Ammon's horn (tissue), 1 donor: ENCODE measurements at places on chromosomes 7 and 10.
A peak's percentile ranks its signal among the peaks of the same experiment; 100 is the strongest.

GRCh38 chr10:69629897-69630650 lies at the start of gene FAM241B:
Gene FAM241B (plus strand): TSS chr10:69630247. CDS start chr10:69631744, 1,497 bp downstream.
- no peak for DNase-seq

- no peak for DNase-seq
Observed at GRCh38 chr7:48102530-48102929, 13.5 kb downstream of the UPP1 start.

- DNase-seq, result peak; percentile 75
Observed at GRCh38 chr10:9209105-9209798, 1154.8 kb downstream of the GATA3 start.

- no peak for DNase-seq
Observed at GRCh38 chr7:139297795-139298194, 43.3 kb upstream of the FMC1 start.

DNA sequence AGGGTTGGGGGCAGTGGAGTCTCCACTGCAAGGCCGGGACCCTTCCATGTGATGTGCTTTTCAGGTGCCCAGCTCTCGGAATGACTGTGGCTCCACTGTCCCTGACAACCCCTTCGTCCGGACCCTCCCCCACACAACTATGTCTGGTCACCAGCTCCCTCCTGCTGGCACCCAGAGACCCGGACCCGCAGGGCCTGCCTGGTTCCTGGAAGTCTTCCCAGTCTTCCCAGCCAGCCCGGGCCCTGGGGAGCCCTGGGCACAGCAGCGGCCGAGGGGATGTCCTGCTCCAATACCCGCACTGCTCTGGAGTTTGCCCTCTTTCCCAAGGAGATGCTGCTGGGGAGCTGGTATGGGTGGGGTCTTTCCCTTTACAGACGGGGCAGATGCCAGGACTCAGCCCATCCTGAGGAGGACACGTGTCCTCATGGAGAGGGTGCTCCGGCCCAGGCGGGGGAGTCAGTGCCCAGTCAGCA lies 5.5 kb downstream of the ATP6V0E2 start:
- no peak for DNase-seq

GRCh38 chr7:7790041-7790741 lies 71.8 kb upstream of the RPA3 start:
- no peak for DNase-seq

DNA sequence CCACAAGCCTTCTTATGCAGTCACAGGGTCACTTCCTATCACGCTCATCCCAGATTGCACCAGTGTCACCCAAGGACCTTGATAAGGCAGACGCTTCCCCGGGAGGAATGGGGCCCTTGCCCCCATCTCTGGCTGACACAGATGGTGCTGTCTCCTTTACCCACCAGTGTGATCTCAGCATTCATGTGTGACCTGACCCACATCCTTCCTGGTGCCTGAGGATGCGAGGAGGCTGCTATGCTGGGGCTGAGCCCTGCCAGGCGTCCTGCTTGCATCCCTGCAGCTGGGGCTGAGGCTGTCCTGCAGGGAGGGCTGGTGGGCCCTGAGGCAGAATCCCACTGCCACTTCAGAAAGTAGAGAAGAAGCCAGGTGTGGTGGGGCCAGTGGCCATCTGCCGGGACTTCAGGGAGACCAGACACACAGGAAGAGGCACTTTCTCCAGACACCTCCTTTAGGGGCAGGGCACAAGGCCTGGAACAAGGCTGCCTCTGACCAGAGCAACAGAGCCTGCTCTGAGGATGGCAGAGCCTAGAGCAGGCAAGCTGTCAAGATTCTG lies 35.3 kb downstream of the RASGEF1A start:
- DNase-seq, result no peak

DNA sequence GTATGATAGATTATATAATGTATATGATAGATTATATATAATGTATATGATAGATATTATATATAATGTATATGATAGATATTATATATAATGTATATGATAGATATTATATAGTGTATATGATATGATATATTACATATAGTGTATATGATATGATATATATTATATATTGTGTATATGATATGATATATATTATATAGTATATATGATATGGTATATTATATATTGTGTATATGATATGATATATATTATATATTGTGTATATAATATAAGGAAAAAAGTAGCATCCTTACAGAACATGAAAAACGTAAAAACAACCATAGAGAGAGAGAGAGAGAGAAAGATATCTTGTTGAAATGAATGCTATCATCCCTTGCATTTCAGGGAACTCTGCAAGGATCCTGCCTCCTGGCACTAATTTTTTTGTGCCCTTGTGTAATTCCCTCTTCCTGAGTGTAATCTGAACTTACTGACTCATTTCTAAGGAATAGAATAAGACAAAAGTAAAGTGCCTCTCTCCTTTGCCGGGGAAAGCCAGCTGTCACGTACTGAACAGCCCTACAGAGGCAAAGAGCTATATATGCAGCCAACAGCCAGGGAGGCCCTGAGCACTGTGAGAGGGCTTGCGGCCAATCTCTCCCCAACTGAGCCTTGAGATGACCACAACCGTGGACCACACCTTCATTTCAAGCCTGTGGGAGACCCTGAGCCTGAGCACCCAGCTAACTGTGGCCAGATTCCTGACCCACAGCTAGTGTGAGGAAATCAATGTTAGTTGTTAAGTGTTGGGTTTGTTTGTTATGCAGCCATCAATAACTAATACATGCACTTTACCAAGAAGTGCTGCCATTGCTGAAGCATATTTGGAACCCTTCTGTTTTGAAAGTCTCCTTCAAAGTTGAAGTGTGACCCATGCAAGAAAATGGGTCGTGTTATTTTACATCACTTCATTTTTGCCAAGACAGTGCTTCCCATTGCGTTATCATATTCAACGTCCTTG lies 61.1 kb upstream of the EZH2 start:
- no peak for DNase-seq

GRCh38 chr7:68682910-68683309 lies 915.4 kb upstream of the AUTS2 start:
- no peak for DNase-seq

GRCh38 chr7:88500131-88500530 lies 193.4 kb upstream of the STEAP4 start:
- DNase-seq, result no peak

DNA sequence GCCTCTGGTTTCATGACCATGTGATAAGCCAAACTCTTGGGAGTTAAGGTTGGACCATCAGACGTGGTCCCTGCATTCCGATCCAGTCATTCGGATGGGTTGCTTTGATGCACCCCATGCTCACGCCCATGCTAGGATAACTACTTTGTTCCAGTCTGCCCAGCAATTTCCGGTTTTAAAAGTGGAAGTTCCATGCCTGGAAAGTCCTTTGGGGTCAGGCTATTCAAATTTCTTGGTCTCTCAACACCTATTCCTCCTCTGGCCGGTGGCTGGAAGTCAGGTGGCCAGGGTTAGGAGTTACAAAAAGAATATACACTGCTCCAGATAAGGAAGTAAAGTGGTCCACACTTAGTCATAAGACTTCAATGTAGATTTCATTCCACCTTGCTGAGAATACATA lies 37.7 kb upstream of the HABP2 start:
- DNase-seq, result no peak

- DNase-seq, result no peak
Observed at GRCh38 chr7:81960026-81960425, 190.2 kb upstream of the HGF start.

DNA sequence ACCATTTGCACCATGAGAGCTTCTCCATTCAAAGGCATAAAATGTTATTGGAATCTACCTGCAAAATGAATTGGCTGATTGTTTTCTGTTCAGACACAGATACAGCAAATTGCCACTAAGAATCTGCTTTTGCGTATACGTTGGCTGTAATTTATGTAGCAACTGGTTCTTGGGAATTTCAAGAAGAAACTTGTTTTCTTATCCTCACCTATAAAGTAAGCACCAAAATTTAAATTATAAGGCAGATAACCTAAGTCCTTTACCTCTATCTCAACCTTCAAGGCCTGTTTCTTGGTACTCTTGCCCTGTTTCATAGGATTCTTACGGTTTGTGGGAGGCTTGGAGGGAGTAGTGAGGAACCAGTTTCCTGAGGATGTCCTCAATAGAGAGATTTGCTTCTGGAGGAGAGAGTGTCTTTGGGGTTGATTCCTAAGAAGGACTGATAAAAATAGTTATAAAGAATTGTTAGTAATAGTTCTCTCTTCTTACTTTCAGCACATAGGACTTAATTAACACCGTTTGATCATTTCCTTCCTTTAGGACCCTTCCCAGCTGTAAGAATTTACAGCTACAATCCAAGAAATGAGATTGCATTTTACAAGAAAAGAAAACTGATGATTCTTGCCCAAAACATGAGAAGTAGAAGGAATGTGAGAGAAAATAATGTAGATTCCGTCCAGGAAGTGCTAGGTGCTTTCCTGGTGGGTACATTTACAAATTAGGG lies 2.0 kb downstream of the STAMBPL1 start:
- DNase-seq, result no peak

- DNase-seq, result no peak
Observed at GRCh38 chr7:147078312-147078711, 961.7 kb downstream of the CNTNAP2 start.

GRCh38 chr10:32384171-32384570 lies 37.2 kb upstream of the EPC1 start:
- DNase-seq, result no peak

- DNase-seq, result no peak
Observed at GRCh38 chr7:83517035-83517700, 131.8 kb downstream of the SEMA3E start.

- no peak for DNase-seq
Observed at GRCh38 chr7:47714669-47715607, 133.0 kb upstream of the TNS3 start.

- no peak for DNase-seq
Observed at GRCh38 chr10:43076876-43077420, at the start of gene RET. Gene RET (plus strand): TSS chr10:43077069. CDS start chr10:43077259, 190 bp downstream.

- no peak for DNase-seq
Observed at GRCh38 chr7:44673771-44674170, 67.3 kb downstream of the OGDH start.

DNA sequence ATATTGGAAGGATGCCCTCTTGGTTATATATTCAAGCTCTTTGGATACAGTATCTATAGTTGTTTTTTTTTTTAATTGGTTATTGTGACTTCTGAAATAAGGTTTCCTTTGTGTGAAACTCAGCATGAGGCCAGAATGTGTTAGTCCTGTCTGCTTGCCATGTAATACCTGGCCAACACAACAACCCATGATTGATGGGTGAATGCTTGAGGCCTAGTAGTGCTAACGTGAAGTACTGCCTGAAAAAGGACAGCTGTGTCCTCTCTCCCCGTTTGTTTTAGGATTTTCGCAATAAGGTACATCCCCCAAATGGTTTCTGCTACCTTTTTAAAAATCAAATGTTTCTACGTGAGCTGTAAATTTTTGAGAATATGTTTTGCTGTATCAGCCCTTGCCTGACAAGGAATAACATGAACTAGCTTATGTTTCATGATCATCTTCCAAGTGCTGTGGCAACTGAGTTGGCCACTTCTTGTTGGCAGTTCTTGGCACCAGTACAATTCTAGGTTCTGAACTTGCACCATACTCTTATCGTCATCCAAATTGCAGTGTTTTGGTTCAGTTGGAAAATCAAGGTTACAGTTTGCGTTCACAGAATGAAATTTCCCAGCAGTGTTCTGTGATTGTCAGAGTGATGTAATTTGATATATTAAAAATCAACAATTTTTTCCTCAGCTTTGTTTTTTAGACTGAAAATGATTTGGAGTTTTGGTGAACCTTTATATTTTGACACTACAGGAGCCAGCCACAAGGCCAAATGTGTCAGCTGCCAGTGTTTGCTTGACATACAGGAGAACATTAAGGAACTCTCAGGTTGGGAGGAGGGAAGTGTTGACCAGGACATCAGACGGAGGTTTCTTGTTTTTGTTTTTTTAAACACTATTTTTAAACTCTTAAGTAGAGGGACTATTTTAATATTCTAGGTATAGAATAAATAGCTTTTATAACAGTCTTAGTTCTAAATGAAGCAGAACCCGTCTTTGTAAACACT lies 13.5 kb upstream of the ASCC1 start:
- no peak for DNase-seq

GRCh38 chr7:43469051-43469450 lies 113.9 kb upstream of the STK17A start:
- DNase-seq, result no peak

- DNase-seq, result no peak
Observed at GRCh38 chr7:72156671-72157070, 255.5 kb downstream of the CALN1 start.

GRCh38 chr10:70958396-70958795 lies 70.0 kb upstream of the PCBD1 start:
- no peak for DNase-seq

DNA sequence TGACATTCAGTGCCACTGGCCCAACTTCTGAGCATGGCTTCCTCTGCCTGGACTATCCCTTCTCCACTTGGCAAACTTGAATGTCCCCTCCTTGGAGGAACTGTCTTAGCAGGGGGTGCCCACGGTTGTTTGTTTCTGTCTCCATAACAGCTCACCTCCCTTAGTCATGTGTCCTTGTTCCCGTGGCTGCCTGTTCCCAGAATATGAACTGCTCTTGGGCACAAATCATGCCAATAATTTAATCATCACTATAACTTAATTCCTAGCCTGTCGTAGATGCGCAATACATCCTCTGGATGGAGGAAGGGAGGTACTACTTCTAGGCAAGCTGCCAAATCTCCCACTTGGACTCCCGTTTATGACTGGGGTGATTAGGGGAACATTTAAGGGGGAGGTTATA lies 173.1 kb downstream of the MYOF start:
- no peak for DNase-seq

DNA sequence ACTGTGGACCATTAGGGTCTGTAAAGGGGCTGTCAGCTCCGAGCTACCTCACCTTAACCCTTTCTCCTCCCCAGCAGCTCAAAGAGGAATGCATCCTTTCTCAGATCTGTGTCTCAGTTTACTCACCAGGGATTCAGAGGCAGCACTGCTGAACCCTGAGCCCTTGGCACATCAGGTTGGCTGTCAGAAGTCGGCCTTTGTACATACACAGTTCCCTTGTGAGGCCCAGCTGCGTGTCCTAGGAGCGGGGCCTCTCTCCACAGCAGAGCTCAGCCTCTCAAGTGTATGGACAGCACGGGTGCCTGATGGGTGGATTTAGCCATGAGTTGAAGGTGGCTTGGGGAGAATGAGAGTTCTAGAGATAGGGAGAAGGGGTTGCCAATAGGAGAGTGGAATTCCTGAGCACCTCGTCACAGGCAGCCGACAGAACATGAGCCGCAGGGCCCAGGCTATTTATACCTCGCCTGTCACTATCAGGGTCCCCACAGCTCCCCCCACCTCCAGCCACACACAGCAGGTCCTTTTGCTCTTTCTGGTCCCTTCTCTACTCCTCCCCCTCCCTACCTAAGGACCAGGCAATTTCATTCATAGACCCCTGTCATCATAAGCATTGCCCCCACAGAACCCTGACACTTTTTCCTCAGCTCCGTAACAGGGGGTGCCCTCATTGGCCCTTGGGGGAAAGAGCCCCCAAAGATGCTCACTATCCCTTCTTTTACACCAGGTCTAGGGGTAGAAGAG lies 2.1 kb upstream of the FLNC start:
- DNase-seq, result no peak
